ENCODE measurements at places on chromosomes 12 and 14. TPM values are rescaled to one million over a fixed set of nuclear protein-coding genes. Genes with fewer than 3 reads are reported as not detected.

FAM186B gene
- not detected for total RNA-seq

ANKRD33 gene
- total RNA-seq: not detected

SMCO2 gene
- not detected for total RNA-seq

CFAP54 gene
- 4.7 TPM for total RNA-seq

SERPINA12 gene
- total RNA-seq: not detected

TMEM233 gene
- not detected for total RNA-seq

EEA1 gene
- 17.2 TPM for total RNA-seq

ACSS3 gene
- 6.9 TPM for total RNA-seq

LAG3 gene
- total RNA-seq: not detected

TAS2R31 gene
- total RNA-seq: 11.1 TPM

HECTD4 gene
- total RNA-seq: 132 TPM

PFDN5 gene
- 401 TPM for total RNA-seq

WNT1 gene
- not detected for total RNA-seq

RIPK3 gene
- 0.25 TPM for total RNA-seq

CABP1 gene
- total RNA-seq: 1.5 TPM

TAC3 gene
- total RNA-seq: 4.7 TPM

ITGA7 gene
- total RNA-seq: 9.1 TPM

FAR2 gene
- total RNA-seq: 24.3 TPM

SSPN gene
- total RNA-seq: 4.9 TPM

TCL1B gene
- total RNA-seq: not detected

LBHD2 gene
- total RNA-seq: not detected

OR6C2 gene
- not detected for total RNA-seq

BICD1 gene
- total RNA-seq: 50.2 TPM

CLEC9A gene
- not detected for total RNA-seq

LIN52 gene
- total RNA-seq: 14.0 TPM

CISTR gene
- total RNA-seq: not detected

IGF1 gene
- total RNA-seq: 3.9 TPM

TMEM119 gene
- 0.74 TPM for total RNA-seq

CCER1 gene
- total RNA-seq: not detected

AKAP3 gene
- total RNA-seq: 1.5 TPM

ATN1 gene
- total RNA-seq: 34.2 TPM

PLEKHH1 gene
- total RNA-seq: 6.9 TPM

HIP1R gene
- 75.7 TPM for total RNA-seq
